Renal pelvis (tissue), 12 donors: ENCODE measurements at places on chromosomes 6 and 20. TPM values are rescaled to one million over a fixed set of nuclear protein-coding genes. Genes with fewer than 3 reads are reported as not detected.

GRCh38 chr6:4459032-4459431 is 317.2 kb upstream of the CDYL start:
- DNase-seq, result no peak

- no peak for DNase-seq
These were observed 10.1 kb upstream of the PRL start for GRCh38 chr6:22306741-22307466.

GRCh38 chr6:52065621-52066020 is 21.8 kb downstream of the PKHD1 start:
- no peak for DNase-seq

GRCh38 chr20:37095108-37095598 is 644 bp downstream of the RBL1 start:
- no peak for DNase-seq

- no peak for DNase-seq
These were observed 6.5 kb upstream of the DST start for GRCh38 chr6:56649053-56649769.

- no peak for DNase-seq
These were observed 280.9 kb downstream of the ZFAND3 start for GRCh38 chr6:38100380-38100779.

DNA sequence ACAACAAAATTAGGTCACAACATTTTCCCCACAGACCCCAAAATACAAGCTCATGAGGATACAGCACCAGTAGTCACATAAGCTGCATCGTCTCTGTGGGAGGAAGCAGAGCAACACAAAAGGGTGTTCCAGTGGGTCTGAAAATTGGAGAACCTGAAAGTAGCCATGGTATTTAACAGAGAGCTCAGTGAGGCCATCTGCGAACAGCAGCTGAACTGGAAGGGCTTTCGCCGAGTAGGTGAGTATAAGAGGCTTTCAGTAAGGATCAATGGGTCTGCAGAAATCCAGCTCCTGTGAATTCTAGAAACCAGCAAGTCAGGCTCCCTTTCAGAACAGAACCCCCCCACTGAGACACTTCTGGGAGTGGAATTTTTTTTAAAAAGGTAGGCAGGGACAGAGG is 120.0 kb upstream of the RREB1 start:
- no peak for DNase-seq

DNA sequence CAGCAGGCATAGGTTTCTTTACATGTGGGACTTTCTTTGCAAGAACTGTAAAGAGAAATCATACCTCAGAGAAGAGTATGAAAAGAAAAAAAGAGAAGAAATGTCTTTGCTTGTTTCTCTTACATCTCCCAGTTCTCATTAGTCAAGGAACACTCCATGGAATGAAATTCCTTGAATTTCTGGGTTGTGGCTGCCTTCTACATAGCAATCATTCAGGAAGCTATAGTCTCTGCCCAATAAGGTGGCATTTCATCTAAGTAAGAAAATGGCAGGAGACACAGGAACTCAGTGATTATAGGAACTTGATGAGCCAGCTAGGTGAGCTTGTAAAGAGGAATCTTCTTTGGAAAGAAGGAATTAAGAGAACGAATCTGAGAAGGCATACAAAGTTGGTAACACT is 197.0 kb upstream of the FKBP1C start:
- no peak for DNase-seq

DNA sequence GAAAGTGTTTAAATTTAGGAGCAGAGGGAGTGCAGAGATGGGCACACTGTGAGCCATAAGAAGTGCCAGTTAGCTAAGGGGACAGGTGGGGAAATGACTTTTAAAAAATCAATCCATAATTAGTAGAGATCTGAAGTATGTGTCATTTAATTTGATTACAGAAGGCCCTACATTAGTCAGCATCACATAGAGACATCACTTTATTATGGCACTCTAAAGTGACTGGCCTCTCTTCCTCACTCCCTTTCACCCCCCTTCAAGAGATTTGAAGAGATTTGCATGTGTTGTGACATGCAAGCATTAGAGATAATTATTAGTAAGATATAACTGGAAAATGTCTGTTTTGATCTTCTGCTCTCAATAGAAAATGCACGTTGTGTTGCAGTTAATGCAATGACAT is 86.7 kb downstream of the SLX4IP start:
- DNase-seq, result no peak

- DNase-seq, result no peak
These were observed 55.5 kb downstream of the PRDM1 start for GRCh38 chr6:106141441-106142237.

DNA sequence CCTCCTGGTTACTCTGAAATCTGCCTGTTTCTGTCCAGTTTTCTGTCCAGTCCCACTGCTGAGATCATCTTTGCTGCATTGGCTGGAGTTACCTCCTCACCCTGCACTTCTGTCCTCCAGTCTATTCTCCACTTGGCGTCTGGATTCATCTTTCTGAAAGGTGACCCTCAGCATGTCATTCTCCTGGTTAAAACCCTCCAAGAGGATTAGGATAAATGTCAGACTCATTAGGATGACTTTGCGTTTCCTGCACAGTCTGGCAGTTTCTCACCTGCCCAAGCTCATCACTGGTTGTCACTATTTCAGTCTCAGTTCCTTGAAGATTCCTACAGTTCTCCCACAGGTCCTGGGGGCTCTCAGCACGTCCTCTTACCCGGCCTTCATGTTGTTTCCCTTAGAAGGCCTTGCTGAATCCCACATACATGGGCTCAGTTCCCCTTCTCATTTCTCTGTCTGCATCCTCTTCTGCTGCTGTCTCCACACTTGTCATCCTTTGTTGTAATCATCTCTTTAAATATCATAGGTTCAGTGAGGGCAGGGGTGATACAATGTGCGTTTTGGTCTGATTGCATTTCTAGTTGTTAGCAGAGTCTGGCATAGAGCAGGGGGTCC is 374.8 kb downstream of the QKI start:
- no peak for DNase-seq

DNA sequence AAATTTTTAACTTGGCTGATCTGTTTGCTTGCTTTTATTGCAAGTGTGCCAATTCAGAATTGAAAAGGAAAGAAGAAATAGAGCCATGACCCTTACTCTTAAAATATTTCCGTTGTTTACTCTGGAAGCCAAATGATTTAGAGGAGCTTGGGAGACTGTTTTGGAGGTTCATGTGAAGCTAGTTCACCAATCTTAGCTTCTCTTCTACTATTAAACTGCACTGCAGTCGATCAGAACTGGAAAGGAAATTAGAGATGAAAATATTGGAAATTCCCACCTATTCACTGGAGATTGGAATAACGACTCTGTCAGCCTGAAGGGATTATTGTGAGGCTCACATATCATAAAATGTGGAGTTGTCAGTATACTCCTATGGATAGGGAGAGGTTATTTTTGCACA is 81.8 kb downstream of the MLIP start:
- no peak for DNase-seq

DNA sequence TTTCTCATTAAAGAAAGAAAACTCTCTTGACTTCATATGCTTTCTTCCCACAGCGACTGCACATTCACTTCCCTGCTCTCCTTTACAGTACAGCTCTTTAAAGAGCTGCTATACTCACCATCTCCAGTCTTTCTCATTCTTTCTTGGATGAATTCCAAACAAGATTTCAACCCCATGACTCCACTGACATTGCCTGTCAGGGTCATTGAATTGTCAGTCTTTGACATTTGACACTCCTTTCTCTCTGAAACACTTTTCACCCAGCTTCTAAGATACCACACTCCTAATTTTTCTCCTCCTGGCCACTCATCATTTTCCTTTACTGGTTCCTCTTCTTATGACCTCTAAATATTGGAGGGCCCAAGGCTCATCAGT is 811 bp upstream of the ARMH2 start:
- DNase-seq, result no peak

DNA sequence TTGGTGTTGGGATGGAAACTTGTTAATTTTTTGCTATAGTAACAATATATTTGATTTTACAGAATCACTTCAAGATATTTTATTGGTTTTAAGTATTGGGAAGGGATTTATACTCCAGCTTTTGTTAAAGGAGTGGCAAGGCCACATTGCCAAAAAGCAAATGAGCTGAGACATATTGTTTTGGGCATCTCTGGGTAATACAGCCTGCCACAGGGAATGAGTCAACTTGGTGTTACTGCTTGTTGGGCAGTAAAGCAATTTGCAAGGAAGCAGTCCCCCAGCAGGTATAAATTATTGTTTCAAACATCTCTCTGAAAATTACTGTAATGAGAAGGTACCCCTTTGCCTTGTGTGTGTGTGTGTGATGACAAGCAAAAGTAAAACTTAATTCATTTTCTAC is 868.3 kb upstream of the FLRT3 start:
- no peak for DNase-seq

DNA sequence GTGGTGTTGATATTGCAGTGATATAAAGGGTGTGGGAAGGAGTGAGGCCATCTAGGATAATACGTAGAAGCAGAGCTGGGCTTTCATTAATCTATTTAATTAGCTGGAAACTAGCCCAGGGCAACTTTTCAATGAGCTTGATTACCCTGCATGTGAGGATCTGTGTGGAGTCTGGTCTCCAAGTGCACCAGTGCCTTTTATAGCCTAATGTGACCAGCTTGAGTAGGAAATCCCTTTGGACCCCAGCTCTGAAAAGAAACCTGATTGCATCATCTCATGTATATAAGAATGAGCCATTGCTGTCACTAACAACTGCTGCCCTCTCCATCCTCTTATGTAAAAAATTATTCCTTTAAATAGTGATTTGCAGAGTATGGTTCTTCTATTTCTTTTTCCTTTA is 72.6 kb downstream of the CD109 start:
- DNase-seq, result no peak

DNA sequence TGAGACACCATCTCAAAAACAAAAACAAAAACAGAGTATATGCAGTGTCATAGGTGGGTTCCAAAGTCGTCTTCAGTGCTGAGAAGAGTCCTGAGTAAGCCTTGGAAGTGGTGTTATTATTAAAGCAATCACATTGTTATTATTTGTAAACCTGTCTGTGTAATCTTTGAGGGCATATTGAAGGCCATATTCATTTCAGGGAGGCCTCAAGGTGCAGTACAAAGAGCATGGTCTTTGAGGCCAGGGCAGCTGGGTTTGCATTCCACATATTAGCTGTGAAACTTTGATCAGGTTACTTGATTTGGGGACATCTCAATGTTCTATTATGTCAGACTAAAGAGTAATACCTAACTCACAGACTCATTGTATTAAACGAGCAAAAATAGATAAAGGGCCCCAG is 139.3 kb upstream of the SOX4 start:
- DNase-seq, result no peak

DNA sequence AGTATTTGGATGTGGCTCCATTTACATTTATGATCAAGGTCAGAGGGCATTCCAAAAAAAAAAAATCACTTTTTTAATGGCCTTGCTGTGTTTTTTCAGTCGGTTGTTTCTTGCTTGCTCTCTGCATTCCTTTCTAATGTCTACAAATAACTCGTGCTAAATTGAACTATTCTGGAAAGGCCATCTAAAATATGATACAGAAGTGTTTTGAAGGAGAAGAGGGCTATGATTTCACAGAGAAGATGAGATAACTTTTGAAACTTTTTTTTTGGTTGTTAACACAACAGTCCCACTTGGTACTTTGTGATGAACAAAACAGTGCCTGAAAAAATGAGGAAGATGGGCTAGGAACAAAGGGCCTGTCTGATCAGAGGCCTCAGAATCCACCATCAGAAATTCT is 156.1 kb upstream of the SMLR1 start:
- no peak for DNase-seq

DNA sequence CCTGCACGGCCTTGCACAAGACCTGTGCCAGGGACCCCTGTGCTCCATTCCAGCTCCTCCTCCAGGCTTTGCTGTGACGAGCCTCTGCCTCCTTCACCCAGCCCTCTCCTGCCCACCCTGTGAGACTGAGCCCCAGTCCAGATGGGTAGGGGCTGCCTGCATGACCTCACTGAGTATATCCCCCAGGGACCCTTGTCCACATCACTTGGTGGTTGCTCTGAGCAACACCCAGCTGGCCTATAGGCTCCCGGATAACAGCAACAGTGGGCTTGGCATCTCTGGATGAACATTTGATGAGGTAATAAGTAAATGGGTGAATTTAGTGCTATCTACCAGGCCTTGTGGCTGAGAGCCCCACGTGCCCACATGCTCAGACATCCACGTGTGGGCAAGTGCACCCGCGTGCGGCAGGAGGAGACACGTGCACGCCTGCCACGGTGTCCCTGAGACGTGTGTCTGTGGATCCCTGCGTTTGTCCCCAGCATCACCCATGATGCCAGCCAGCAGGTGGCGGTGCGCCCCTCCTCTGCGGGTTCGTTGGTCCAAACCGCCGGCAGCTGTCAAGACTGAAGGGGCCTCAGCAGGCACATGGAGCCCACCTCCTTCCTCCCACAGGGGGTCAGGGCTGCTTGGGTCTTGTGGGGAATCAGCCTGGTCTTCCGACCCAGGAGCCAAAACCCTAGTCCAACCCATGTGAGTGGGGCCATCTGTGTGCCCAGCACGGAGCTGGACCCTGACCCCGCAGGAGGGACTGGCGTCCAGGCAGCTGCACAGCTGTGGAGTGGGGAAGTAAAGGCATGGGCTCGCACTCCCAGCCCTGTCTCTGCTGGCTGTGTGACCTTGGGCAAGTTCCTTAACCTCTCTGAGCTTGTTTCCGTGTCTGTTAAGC is 45.9 kb downstream of the FGD2 start:
- DNase-seq, result peak; percentile 80

DNA sequence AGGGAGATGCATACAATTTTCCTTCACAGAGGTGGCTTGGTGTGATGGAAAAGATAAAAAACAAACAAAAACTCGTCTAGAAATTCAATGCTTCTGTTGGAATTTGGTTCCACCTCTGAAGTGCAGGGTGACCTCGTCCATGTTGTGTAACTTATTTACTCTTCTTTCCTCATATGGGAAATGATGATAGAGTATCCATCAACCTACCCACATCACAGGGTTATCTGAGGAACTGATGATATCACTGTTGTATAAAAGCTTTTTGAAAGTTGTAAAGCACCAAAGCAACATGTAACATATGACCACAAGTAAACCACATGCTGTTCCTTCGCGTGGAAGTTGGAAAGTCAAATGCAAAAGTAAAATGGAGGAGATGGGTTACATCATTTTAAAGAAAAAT is 212.0 kb upstream of the SGK1 start:
- DNase-seq, result no peak

- no peak for DNase-seq
These were observed 32.9 kb upstream of the GATA5 start for GRCh38 chr20:62508641-62509051.

GRCh38 chr6:139650941-139651340 is 276.5 kb upstream of the CITED2 start:
- DNase-seq, result no peak

- DNase-seq, result no peak
These were observed 21.6 kb upstream of the FKBP5 start for GRCh38 chr6:35710241-35710847.

GRCh38 chr6:40504274-40504673 is 82.9 kb downstream of the LRFN2 start:
- no peak for DNase-seq

The POM121L2 gene
- not detected for polyA plus RNA-seq

The SCUBE3 gene
- polyA plus RNA-seq, result 62.8 TPM

The TRIM15 gene
- polyA plus RNA-seq, result not detected

The SNAI1 gene
- polyA plus RNA-seq, result 15.3 TPM

The PACRG gene
- polyA plus RNA-seq, result 18.3 TPM

The TLDC2 gene
- 3.5 TPM for polyA plus RNA-seq

The SRXN1 gene
- polyA plus RNA-seq, result 14.3 TPM

The BMP2 gene
- 22.1 TPM for polyA plus RNA-seq

The RAMACL gene
- polyA plus RNA-seq, result 0.53 TPM

The DTNBP1 gene
- 27.5 TPM for polyA plus RNA-seq

The WFDC8 gene
- polyA plus RNA-seq, result 0.24 TPM

The TCP11 gene
- 2.2 TPM for polyA plus RNA-seq

The LAMA4 gene
- 93.6 TPM for polyA plus RNA-seq

The PDYN gene
- polyA plus RNA-seq, result 0.55 TPM
